Fibroblast of villous mesenchyme (primary cell): ENCODE measurements at places on chromosomes 2 and 18. TPM values are rescaled to one million over a fixed set of nuclear protein-coding genes. Genes with fewer than 3 reads are reported as not detected.

Gene CDCA7
- 5.5 and 5.6 TPM in 2 replicates for total RNA-seq

Gene IAH1
- total RNA-seq: 66.9 and 70.9 TPM in 2 replicates

Gene TMEM169
- 0.32 and 0.43 TPM in 2 replicates for total RNA-seq

Gene TUBA4B
- total RNA-seq: not detected in 2 replicates

Gene RGPD3
- 0.32 and 0.43 TPM in 2 replicates for total RNA-seq

Gene FBXO48
- 0.32 and 0.86 TPM in 2 replicates for total RNA-seq

Gene TMEM150A
- total RNA-seq: 8.6 and 10.6 TPM in 2 replicates

Gene MYO5B
- total RNA-seq: under 0.01 TPM in 2 replicates

Gene CDH20
- total RNA-seq: under 0.01 and 0.32 TPM in 2 replicates

Gene KIAA2012
- total RNA-seq: under 0.01 TPM in 2 replicates

Gene RAMP1
- 28.0 and 35.0 TPM in 2 replicates for total RNA-seq

Gene CDKL4
- total RNA-seq: 1.9 and 4.3 TPM in 2 replicates

Gene SERPINB13
- total RNA-seq: not detected in 2 replicates

Gene GAREM1
- total RNA-seq: 0.86 and 0.97 TPM in 2 replicates

Gene MIB1
- 45.4 and 71.2 TPM in 2 replicates for total RNA-seq

Gene CROCC2
- not detected in 2 replicates for total RNA-seq

Gene SRD5A2
- total RNA-seq: under 0.01 TPM in 1 of 2 replicates, not detected in the other

Gene FANCL
- 16.4 and 26.8 TPM in 2 replicates for total RNA-seq

Gene PDE1A
- total RNA-seq: 1.7 and 1.9 TPM in 2 replicates

Gene PSMA8
- total RNA-seq: not detected in 2 replicates

Gene TMEM247
- total RNA-seq: 0.32 TPM in 1 of 2 replicates, not detected in the other

Gene PROM2
- under 0.01 and 0.32 TPM in 2 replicates for total RNA-seq

Gene TTC31
- 8.6 and 14.8 TPM in 2 replicates for total RNA-seq

Gene RNASEH1
- 42.7 and 48.3 TPM in 2 replicates for total RNA-seq

Gene LPIN2
- total RNA-seq: 36.4 and 55.3 TPM in 2 replicates

Gene XIRP2
- total RNA-seq: under 0.01 TPM in 2 replicates

Gene LYG2
- total RNA-seq: not detected in 2 replicates

Gene IL36A
- not detected in 2 replicates for total RNA-seq

Gene EFHD1
- 1.7 and 2.3 TPM in 2 replicates for total RNA-seq

Gene MFSD6
- 7.1 and 14.7 TPM in 2 replicates for total RNA-seq

Gene CXCR1
- total RNA-seq: not detected in 2 replicates

Gene POU3F3
- total RNA-seq: not detected in 2 replicates

Gene AGBL5
- 27.7 and 35.0 TPM in 2 replicates for total RNA-seq

Gene OSR1
- 2.2 and 4.5 TPM in 2 replicates for total RNA-seq

Gene DNAJC27
- 5.2 TPM in 2 replicates for total RNA-seq

Gene PUM2
- total RNA-seq: 33.5 and 56.1 TPM in 2 replicates

Gene SLC5A7
- total RNA-seq: not detected in 2 replicates

Gene SLC4A5
- under 0.01 and 0.32 TPM in 2 replicates for total RNA-seq

Gene TMEM17
- 1.6 and 3.0 TPM in 2 replicates for total RNA-seq

Gene DHRS9
- total RNA-seq: under 0.01 TPM in 1 of 2 replicates, not detected in the other

Gene ACMSD
- total RNA-seq: not detected in 2 replicates

Gene VSNL1
- total RNA-seq: 0.32 and 0.86 TPM in 2 replicates

Gene ETAA1
- total RNA-seq: 15.5 and 17.7 TPM in 2 replicates

Gene DLX2
- under 0.01 TPM in 2 replicates for total RNA-seq
